ENCODE measurements at places on chromosomes 16 and 17. TPM values are rescaled to one million over a fixed set of nuclear protein-coding genes. Genes with fewer than 3 reads are reported as not detected.

Gene C17orf78
- not detected for total RNA-seq

Gene TEX14
- not detected for total RNA-seq

Gene IRF8
- total RNA-seq = not detected

Gene TEKT3
- not detected for total RNA-seq

Gene SLC16A11
- not detected for total RNA-seq

Gene OMG
- total RNA-seq = not detected

Gene ZNF423
- total RNA-seq = 0.09 TPM

Gene MT1G
- total RNA-seq = not detected

Gene PRR35
- total RNA-seq = not detected

Gene CFAP97D1
- not detected for total RNA-seq

Gene SLC5A2
- total RNA-seq = not detected

Gene SLC52A1
- 0.70 TPM for total RNA-seq

Gene CHCT1
- not detected for total RNA-seq

Gene ITGA2B
- 0.07 TPM for total RNA-seq

Gene MYO19
- 55.6 TPM for total RNA-seq

Gene TBC1D16
- 22.1 TPM for total RNA-seq

Gene SHISA9
- not detected for total RNA-seq

Gene SOX8
- not detected for total RNA-seq

Data from airway epithelial cell (primary cell).